HepG2 (cell line): ENCODE measurements at places on chromosomes 12 and 14. TPM values are rescaled to one million over a fixed set of nuclear protein-coding genes. Genes with fewer than 3 reads are reported as not detected.

Gene MANSC4
- total RNA-seq = not detected in 2 replicates

DNA sequence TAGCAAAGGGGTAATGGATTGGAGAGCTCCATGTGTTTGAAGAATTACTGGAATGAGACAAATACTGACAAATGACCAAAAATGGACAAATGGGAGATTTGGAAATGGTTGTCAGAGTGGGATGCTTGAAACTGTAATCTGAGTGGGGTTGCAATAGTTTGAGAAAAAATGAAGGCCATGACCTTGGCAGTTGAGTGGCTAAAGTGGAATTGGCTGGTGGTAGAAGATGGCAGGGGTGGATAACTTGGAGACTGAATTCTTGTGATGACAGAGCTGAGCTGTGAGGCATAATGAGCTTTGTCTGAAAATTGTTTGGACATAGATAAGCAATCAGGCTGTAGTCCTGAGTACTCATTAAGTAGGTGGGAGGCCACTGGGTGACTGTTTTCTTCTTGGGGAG is 222.5 kb upstream of the PRICKLE1 start:
- no peak for DNase-seq

DNA sequence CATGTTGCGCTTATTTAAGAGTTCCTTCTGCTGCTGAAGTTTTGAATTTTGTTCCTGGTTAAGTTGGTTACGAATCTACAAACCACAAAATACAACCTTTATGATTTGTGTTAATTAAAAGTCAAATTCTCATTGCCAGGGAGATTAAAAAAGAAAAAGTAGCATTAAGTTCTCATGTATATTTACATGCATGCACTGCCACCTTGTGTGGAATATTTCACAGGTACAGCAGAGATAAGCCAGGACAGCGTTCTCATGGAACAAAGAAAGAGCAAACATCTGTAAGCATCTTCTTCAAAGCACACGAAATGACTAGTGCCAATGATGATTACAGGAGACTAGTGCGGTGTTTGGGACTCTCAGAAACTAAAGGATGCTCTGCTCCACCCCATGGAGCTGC is 34.2 kb downstream of the ZFYVE21 start:
- DNase-seq = no peak

DNA sequence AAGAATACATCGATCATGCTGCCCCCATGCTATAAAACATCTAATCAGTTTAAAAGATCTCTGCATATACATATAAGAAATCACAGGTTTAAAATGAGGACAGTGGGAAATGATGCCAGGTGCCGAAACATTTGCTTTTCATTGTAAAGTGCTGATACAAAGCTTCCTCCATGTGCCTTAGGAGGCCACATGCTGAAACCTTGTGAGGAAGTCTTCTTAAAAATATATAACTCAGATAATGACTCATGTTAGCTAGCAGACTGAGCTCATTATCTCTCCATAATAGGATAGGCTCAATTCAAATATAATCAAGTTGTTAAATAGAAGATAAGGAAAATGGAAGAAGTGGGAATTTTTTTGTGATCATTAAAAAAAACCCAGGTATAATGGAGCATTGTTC is 65.9 kb downstream of the RFX4 start:
- DNase-seq = no peak

- DNase-seq = peak; percentile 7
These were observed 624 bp downstream of the M6PR start for GRCh38 chr12:8948701-8949341.

DNA sequence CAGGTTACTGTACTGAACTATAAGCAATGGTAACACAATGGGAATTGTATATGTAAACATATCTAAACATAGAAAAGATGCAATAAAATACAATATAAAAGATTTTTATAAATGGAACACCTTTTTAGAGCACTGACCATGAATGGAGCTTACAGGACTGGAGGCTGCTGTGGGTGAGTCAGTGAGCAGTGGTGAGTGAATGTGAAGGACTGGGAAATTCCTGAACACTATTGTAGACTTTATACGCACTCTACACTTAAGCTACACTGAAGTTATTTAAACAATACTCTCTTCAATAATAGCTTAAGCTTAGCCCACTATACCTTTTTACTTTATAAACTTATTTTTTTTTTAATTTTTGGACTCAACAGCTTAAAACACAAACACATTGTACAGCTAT is 313.5 kb downstream of the KCNC2 start:
- DNase-seq = no peak

GRCh38 chr12:123478762-123479161 is 20.8 kb downstream of the SNRNP35 start:
- DNase-seq = no peak

- no peak for DNase-seq
These were observed 20.3 kb upstream of the DHRS2 start for GRCh38 chr14:23615856-23616255.

DNA sequence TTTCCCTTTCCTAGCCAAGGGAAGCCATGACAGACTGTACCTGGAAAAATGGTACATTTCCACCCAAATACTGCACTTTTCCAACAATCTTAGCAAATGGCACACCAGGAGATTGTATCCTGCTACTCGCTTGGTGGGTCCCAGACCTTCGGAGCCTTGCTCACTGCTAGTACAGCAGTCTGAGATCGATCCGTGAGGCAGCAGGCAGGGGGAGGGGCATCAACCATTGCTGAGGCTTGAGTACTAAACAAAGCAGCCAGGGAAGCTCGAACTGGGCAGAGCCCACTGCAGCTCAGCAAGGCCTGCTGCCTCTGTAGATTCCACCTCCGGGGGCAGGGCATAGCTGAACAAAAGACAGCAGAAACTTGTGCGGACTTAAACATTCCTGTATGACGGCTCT is 218.8 kb downstream of the LRIG3 start:
- no peak for DNase-seq

- DNase-seq = peak; percentile 1
These were observed 34.5 kb downstream of the PRKCH start for GRCh38 chr14:61355892-61356325.

DNA sequence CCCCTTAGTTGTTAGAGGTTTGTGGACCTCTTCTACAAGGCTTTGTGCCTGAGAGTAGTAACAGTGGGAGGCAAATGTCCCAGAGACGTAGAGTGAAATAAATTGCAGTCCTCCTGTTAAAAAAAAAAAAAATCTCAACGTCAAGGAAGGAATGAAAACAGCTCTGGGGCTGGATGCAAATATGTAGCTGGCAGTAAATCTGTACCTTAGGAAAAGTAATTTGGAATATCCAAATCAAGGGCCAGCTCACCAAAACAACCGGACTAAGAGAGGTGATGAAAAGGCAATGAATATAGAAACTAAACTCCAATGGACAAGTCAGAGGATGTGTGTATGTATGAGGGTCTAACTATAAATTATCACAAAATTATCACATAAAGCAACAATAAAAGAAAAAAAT is 27.0 kb downstream of the SINHCAF start:
- DNase-seq = no peak

DNA sequence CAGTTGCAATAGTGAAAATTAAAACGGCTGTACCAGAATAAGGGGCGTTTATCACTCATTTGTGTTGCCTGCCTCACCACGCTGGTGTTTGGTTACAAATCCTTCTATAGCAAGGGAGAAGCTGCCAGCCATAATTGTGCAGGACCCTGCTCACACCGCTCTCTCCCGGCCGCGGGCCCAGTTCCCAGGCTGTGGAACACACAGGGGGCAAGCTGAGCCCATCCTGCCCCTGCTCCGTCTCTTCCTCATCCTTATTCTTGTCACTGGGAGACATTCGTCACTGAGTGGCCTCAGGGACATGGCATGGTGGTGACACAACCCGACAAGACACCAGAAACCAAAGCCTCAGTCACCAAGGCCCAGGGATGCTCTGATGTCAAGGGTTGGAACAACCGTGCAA is 116.3 kb upstream of the FKBP4 start:
- no peak for DNase-seq

GRCh38 chr14:26289891-26290486 is 307.8 kb downstream of the NOVA1 start:
- no peak for DNase-seq

DNA sequence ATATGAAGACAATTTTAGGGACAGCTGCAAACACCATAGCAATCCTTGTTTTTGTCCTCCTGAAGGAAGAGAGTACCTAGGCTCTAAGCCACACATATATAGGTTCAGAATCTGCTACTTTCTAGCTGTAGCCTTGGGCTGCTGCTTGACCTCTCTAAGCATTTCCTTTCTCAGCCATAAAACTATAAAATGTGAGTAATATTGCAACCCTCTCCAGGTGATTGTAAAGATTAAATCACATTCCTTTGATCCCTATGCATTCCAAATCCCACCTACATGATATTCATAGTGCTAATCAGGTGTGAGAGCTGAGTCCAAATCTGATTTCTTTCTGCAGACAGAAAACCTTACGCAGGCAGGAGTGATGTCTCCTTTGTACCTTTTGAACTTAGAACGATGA is 913.5 kb downstream of the VRK1 start:
- no peak for DNase-seq
